ENCODE measurements at places on chromosomes 1 and 21.
A peak's percentile ranks its signal among the peaks of the same experiment; 100 is the strongest.

DNA sequence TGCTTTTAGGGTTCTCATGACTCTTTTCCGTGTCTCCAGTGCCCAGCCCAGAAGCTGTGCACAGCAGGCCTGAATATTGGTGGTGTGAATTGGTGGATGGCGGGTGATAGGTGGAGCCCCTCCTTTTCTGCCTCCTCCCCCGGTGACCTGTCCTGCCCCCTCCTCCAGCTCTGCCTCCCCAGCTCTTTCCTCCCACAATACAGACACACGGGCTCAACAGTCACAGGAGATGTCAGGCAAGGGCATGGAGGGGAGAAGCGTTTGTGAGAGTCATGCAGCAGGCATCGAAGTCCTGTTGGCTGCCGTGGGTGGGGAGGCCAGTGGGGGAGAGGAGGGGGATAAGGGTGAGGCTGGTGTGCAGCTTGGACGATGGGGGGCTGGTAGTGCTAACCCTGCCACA lies 17.3 kb upstream of the TTC4 start:
- no peak for DNase-seq

DNA sequence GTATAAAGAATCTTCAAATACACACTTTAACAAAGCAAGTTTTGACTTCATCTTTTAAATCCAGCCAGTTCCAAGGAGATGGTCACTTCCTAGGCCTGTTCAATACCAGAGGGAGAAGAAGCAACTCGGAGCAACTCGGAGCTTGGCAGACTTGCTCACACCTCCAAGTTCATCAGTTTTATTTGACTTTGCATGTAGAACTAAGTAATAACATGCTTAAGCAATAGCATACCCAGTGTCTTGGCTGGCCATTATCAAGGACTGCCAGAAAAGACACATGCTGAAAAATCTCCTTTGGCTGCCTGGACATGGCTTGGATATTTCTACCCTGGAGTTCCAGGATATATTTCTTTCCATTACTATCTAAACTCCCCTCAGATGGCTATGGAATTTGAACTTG lies 52.6 kb downstream of the GNG12 start:
- DNase-seq = no peak

DNA sequence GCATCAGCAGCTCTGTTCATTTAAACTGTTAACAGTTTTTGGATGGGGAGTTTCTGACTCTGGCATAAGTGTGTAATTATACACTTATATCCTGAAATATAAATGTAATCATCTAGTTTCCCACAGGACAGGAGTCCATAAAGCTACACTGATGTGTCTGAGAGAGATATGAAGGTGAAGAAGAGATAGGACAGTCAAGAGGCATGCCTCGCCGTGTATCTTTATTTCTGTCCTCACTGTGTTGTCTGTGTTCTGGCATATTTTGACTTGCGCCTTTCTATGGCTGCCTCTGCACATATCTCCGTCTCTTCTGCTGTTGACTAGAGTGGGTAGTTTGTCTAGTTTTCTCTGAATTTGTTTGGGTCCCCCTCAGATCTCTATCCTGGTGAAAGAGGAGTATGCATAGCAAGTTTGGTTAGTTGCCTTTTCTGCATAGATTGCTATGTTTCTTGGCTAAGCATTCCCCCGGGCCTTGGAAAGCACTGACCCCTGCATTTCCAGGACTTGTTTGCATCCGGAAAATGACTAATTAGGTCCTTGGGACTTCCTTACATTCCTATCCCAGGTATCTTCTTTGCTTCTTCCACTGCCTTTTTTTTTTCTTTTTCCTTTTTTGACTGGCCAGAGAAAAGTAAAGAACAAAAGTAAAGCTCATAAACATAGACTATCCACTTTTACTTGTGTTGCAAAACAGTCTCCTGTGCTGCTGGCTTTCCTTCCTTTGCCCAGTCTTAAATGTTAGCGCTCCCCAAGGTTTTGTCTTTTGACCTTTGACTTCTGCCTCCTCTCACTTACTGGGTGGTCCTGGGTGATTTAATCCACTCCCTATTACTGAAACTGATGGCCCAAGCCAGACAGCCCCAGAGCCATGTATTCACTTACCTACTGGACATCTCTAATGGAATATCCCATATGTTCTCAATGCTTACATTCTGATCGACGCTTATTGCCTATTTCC lies 27.6 kb upstream of the CNN3 start:
- no peak for DNase-seq

- no peak for DNase-seq
Observed at GRCh38 chr1:246121533-246121932, 385.5 kb downstream of the SMYD3 start.

GRCh38 chr1:53909946-53910345 lies 16.0 kb downstream of the DIO1 start:
- DNase-seq = no peak

DNA sequence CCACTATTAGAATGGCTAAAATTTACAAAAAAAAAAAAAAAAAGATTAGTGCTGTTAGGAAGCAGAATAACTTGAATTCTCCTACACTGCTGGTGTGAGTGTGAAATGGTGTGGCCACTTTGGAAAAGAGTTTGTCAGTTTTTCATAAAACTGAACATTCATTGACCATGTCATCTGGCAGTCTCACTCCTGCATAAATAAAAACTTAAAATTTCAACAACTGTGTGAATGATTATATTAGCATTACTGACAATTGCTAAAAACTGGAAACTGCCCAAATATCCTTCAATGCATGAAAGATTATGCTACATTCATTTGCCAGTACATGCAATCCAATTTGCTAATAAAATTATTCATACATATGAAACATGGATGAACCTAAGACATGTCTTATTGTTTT lies 570.9 kb downstream of the NEGR1 start:
- no peak for DNase-seq

- no peak for DNase-seq
Observed at GRCh38 chr1:219317762-219318353, 144.2 kb downstream of the LYPLAL1 start.

- DNase-seq = no peak
Observed at GRCh38 chr21:44819283-44820243, 1.7 kb upstream of the SUMO3 start.

DNA sequence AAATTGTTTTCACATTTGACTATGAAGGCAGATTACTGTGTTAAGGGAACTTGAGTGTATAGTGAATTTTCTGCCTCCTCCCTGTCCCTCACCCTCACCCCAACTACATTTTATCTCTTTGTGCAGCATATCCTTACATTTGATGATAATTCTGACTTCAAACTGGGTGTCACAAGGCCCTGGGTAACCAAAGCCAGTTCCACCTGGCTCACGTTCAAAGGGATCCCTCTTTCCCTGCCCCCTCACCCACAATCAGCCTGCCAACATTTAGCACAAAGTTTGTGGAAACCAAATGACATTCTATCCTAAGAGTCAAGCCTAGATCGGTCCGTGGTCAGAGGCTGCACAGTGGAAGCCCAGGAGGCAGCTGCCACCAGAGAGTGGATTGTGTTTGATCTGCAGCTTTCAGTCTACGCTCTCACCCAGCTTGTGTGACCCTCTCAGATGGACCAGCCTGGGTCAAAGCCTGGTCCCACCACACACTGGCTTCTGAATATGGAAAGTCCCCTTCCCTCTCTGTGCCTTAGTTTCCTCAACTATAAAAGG lies 10.3 kb downstream of the KIAA0040 start:
- DNase-seq = no peak

DNA sequence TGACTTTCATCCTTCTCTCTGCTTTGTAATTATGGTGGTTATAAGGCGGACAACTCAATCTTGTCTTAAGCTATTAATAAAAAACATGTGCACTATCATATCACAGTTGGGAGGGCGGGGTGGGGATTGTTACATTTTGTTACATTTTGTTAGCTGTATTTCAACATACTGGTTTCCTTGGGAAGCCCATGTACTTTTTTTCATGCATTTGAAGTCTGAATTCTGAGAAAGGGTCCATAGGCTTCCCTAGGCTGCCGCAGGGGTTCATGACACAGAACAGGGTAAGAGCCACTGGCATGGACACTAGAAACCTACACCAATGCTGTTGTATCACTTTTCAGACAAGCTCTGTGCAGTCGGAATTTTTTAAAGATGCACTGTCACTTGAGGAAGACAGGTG lies 178.8 kb downstream of the ETS2 start:
- no peak for DNase-seq

GRCh38 chr21:32335601-32336575 lies 37.2 kb downstream of the MRAP start:
- peak; percentile 27 for DNase-seq

- no peak for DNase-seq
Observed at GRCh38 chr21:35206141-35207125, 157.3 kb upstream of the RUNX1 start.

GRCh38 chr1:61233121-61233660 lies 150.8 kb downstream of the NFIA start:
- DNase-seq = no peak

GRCh38 chr1:43802356-43802980 lies 95.1 kb downstream of the ST3GAL3 start:
- no peak for DNase-seq

All from brain microvascular endothelial cell (primary cell).